Right atrium auricular region (tissue), 2 donors: ENCODE measurements at places on chromosomes 4 and X.

DNA sequence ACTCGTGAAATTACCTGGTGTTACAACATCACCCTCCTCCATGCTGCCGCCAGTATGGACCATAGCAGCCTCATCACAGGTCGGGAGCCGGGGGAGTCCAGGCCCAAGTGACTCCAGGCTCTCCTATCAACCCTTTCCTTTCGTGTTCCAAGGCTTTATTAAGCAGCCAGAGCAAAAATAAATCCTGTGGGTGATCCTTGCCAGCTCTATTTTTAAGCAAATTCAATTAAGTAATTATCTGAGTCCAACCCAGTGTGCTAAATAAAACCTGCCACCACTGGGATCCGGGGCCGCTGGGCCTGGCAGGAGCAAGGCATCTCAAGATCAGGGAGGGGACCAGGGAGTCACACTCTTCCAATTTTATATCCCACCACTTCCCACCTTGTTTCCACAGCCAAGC, 80.7 kb upstream of the PRPS1 start:
- H3K27me3 ChIP-seq = no peaks in the 10 kb centered on the region
- DNase-seq = no peak
- no peak overlapping the region for H3K4me3 ChIP-seq
- no peaks in the 10 kb centered on the region for H3K36me3 ChIP-seq

DNA sequence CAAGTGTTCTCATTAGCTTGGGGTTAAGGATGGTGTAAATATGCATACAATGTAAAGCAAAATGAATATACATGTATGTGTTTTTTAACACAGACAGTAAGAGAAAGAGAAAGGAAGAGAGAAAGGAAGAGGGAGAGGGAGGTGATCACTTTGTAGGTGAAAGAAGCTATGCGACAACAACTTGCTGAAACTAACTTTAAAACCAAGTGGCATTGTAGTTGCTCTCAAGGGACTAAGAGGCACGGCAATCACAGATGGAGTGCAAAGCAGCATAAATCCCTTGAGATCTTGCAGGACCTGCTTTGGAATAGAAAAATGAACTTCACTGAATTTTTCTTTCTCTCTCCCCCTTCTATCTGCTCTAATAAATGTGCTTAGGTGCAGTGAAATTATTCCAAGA, 1665.0 kb upstream of the TENM3 start:
- H3K27me3 ChIP-seq = no peaks in the 10 kb centered on the region
- H3K27ac ChIP-seq = no peak overlapping the region
- H3K4me3 ChIP-seq = no peak overlapping the region
- no peaks in the 10 kb centered on the region for H3K4me1 ChIP-seq
- H3K36me3 ChIP-seq = no peaks in the 10 kb centered on the region

DNA sequence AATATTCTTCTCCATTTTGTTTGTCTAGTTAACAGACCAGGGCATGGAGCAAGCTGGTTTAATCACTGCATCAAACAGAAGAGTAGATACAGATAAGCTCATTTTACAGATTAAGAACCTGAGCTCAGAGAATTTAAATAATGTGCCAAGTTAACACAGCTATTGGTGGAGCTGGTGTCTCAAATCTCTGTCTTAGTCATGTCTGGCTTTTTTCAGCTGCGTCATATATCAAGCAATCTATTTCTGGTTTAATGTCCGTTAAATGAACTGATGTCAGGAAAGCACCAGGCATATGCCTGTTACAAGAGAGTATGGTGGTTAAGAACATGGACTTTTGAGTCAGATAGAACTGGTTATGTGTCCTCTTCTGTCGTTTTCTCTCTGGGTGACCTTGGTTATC, 79.8 kb upstream of the ADGRA3 start:
- H3K36me3 ChIP-seq = no peaks in the 10 kb centered on the region
- H3K4me3 ChIP-seq = no peak overlapping the region
- H3K27me3 ChIP-seq = no peaks in the 10 kb centered on the region
- DNase-seq = no peak
- no peak overlapping the region for H3K27ac ChIP-seq

GRCh38 chrX:97027384-97027922, 143.7 kb downstream of the RPA4 start:
- H3K4me3 ChIP-seq = no peak overlapping the region
- no peaks in the 10 kb centered on the region for H3K27me3 ChIP-seq
- H3K27ac ChIP-seq = no peak overlapping the region

GRCh38 chrX:57583477-57583876, 8.3 kb upstream of the ZXDB start:
- H3K4me1 ChIP-seq = no peaks in the 10 kb centered on the region
- no peak overlapping the region for H3K27ac ChIP-seq
- no peaks in the 10 kb centered on the region for H3K36me3 ChIP-seq
- H3K27me3 ChIP-seq = no peaks in the 10 kb centered on the region
- no peak for DNase-seq
- H3K4me3 ChIP-seq = no peak overlapping the region
